DMS79 treated with DMSO at 0.1 percent for 48 hours (cell line): ENCODE measurements at places on chromosomes 12 and 14.
A peak's percentile ranks its signal among the peaks of the same experiment; 100 is the strongest.

DNA sequence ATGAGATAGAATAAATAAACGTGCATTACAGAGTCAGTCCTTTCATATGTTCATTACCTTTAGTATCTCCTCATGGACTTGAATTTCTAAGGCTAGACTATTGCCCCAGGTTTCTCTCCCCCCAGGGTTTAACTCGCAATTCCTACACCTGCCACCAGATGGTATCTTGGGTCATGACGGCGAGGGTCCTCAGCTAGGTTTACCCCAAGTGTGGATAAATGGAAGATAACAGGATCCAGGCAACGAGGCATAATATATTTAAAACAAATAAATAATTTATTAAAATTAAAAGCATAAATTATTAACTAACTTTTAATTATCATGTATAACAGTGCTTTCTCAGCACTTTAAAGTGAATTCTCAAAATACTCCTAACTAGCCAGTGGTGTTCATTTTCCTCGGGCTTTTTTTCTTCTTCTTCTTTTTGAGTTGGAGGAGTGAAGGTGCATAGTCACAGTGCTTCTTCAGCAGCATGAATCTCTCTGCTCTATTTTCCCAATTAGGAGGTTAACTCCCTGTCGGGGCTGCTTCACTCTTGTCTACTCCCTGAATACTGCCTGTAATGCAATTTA, 243.5 kb upstream of the CAND1 start:
- no peak for DNase-seq

- DNase-seq, result no peak
Observed at GRCh38 chr12:26185532-26186320, 9.6 kb upstream of the SSPN start.

- no peak for DNase-seq
Observed at GRCh38 chr12:58435647-58436046, 484.7 kb downstream of the LRIG3 start.

- DNase-seq, result no peak
Observed at GRCh38 chr12:79115743-79116142, 251.2 kb downstream of the SYT1 start.

GRCh38 chr12:119175081-119175480, 3.6 kb upstream of the HSPB8 start:
- DNase-seq, result no peak

DNA sequence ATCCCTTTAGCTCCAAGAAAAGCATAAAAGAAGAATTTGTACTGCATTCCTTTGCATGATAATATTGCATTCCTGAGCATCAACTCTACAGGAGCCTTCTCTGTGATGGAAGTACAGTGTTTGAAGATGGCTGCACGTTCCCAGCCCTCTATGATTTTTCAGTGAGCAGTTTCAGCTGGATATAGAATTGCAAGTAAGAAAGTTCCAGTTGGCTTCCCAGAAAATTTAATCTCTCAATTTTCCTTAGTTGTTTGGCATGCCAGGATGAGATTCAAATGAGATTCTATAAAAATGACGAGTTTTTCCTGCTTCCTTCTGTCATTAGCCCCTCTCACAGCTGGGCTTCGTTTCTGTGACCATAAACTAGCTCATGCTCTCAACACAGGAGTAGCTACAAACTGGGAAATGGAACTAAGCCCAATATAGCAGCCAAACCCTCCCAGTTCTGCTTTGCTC, 109.9 kb downstream of the TTC8 start:
- DNase-seq, result no peak

GRCh38 chr14:67539116-67539515, 6.0 kb downstream of the PLEKHH1 start:
- DNase-seq, result no peak

DNA sequence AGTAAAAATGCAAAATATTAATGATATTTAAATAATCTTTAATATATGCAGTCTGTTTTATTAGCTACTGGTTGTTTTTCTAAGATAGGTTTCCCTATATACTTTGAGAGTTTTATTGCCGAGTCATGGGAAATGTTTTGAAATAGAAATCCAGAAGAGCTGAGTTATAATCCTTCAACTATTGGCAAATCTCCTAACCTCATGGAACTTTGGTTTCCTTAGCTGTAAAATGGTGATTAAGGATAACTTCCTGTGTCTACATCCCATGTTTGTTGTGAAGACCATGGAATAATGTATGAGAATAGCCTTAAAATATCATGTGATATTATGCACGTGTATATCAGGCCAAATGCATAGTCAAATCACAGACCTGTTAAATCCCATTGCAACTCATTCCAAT, 51.0 kb downstream of the UNC79 start:
- DNase-seq, result no peak

DNA sequence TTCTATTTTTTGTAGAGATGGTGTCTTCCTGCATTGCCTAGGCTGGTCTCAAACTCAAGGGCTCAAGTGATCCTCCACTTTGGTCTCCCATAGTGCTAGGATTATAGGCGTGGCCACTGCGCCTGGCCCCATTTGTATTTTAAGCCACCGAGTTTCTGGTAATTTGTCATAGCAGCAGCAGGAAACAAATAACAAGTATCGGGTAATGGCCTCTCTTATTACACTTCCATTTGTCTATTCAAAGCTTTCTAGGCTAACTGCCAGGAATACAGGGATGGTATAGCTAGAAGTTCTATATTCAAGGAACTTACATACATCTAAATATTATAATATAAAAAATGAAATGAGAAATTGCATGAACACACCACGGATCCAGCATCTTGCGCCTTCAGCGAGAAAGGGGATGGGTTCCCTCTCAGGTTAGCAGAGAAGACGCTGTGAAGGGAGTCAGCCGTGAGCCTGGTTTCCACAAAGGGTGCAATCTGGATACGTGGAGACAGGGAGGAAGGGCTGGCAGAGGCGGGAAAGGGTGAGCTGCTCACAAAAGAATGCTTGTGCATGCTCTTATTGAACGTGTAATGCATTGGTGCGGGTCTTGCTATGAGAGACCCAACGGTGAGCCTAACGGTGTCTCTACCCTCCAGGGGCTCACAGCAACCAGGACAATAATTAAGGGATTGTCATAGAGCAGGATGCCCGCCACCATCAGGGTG, 9.5 kb downstream of the BDKRB1 start:
- DNase-seq, result peak; percentile 64

DNA sequence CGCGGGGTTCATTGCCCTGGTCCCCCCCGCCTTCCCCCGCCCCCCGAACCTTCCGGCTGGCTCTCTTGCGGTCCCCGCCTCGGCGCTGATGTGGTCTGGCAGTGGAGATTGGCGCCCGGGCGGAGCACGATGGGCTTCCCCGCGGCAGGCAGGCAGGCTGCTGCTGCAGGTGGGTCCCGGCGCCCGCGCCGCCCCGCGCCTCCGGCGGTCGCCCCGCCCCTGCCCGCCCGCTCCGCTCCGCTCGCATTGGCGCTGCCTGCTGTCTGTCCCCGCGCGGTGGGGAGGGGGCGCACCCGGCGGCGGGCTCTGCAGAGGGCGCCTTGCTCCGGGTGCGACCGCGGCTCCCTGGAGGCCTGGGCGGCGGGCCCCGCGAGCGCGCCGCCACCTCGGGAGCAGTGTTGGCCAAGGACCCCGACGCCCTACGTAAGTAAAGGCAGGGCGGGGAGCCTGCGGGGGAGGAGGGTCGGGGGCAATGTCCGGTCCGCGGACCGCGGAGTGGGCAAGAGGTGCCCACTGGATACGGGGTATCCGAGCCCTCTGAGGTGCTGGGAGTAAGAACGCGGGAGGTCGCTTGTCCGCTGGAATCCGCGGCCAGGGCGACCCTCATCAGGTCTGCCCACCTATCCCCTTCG, at the start of gene AKAP5:
TSS of gene AKAP5 (plus strand) at position 309 of the 632 bp plus-strand sequence. CDS start 2,896 bp downstream, outside the sequence.
- DNase-seq, result peak; percentile 88

DNA sequence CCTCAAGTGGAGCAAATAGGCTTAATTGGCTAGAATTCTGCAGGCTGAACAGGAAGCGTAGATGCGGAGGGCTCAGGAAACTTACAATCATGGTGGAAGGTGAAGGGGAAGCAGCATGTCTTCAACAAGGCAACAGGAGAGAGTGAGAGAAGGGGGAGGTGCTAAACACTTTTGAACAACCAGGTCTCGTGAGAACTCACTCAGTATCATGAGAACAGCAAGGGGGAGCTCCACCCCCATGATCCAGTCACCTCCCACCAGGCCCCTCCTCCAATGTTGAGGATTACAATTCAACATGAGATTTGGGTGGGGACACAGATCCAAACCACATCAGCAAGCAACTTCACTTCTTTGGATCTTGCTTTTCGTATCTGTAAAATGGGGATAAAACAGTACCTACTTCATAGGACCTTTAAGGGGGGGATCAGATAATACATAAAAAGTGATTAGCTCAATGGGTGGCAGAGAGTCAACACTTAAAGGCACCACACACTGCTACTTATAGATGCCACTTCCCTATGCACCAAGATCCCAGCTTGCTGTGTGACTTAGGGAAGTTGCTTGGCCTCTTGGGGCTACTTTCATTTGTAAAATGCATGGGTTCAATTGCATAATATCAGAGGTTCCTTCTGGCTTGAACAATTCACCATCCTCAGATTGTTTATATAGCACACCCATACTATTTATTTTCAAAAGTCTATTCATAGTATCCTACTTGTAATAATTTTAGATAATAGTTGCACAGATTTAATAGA, 184.8 kb upstream of the RPH3A start:
- DNase-seq, result no peak

- DNase-seq, result peak; percentile 41
Observed at GRCh38 chr14:73295198-73295796, 58.0 kb downstream of the PAPLN start.

DNA sequence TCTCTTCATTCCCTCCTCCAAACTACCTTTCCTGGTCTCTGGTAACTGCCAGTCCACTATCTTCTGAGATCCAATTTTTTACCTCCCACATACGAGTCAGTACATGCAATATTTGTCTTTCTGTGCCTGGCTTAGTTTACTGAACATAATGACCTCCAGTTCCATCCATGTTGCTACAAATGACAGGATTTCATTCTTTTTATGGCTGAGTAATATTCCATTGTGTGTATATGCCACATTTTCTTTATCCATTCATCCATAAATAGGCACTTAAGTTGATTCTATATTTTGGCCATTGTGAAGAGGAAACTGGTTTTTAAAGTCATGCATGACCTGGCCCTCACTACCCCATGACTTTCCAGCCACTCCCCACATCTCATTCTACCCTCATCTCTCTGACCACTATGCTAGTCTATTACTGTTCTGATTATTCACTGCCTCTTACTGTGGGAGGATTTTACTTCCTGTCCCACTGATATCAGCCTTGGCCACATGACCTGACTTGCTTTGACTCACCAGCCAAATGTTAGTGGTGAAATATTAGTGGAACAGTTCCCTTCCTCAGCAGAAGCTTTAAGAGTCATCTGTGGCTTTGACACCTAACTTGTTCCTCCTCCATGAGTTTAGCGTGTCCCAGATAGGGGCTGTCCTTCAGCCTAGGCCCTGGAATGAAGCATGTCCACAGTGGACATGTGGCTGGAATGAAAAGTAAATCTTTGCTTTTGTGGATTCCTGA, 52.2 kb downstream of the GOLGA5 start:
- DNase-seq, result peak; percentile 29

DNA sequence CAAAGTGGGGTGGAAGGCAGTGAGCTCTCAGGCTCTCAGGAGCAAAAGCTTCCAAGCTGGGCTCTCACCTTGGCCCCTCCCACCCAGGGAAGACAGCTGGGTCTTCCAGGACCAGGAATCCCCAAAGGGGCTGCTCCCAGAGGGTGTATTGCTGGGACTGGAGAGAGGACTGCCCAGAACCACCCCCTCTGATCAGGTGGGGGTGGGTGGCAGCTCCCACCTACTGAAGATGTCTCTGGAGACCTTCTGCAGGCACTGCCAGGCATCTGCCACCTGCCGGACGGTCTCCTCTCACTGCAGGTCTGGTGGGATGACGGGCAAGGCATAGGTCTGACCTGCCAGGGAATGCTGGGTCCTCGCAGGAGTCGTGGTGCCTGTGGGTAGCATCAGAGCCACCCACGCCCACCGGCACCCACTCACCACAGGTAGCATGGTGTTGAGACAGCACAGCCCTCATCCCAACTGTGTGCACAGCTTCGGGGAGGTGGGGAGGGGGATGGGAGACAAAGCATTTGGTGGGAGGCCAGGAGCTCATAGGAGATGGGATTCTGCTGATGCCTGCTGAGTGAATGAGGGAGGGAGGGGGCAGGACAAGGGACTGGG, 103.2 kb downstream of the SINHCAF start:
- no peak for DNase-seq

DNA sequence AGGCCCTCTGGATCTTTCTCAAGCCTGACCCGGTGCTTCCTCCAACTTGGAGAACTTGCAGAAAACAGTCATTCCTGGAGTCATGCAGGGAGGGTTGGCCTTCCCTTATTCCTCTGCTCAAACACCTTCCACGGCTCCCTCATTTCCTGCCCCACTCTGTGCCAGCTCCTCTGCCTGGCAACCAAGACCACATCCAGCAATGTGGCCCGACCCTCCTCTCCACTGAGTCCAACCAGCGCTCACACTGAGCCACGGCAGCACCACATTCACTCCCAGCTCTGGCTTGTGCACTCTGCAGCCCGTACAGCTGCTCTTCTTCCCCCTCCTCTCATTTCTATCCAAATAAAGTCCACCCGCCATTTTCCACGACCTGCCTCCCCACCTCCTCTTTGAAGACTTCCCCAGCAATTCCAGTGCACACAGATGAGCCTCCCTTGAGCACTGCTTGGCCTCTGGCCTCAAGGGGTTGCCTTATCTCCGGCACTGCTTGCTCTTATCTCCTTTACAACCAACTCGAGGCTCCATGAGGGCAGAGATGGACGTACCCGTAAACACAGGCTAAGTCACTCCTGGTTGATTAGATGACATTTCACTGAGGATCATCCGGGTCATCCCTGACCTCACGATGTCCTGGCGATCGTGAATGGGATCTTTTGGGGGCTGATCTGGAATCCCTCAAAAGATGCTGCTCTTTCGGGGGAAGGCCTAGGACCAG, 5.4 kb downstream of the PGF start:
- no peak for DNase-seq

- DNase-seq, result no peak
Observed at GRCh38 chr14:51072976-51073375, 21.9 kb downstream of the TRIM9 start.

DNA sequence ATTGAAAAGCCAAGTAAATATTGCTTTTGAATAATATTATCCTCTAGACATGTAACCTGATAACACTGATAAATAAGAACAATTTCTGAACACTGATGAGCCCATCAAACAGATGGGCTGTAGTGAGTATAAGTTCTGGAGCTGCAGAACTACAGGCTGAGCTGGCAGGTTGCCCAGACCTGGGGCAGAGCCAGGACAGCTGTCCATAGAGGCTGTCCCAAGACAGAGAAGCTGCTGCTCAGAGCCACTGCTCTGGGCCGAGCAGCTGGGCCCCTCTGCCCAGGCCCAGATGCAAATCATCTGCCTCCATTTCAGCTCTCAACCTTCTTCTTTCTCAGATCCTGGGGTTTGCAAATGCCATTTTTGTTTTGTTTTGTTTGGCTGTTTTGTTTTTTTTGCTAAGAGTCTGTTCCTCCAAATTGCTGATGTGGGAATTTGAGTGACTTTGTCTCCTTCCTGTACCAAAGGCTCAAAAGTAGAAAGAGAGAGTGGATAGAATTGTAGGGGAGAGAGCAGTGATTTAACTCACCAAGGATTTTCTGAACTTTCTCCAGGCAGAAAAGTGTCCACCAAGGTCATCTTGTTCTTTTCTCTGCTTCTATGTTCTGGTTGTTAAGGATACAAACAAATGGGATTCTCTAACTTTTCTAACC, 4.0 kb upstream of the TESPA1 start:
- no peak for DNase-seq
